ENCODE measurements at places on chromosomes 3 and 15.

DNA sequence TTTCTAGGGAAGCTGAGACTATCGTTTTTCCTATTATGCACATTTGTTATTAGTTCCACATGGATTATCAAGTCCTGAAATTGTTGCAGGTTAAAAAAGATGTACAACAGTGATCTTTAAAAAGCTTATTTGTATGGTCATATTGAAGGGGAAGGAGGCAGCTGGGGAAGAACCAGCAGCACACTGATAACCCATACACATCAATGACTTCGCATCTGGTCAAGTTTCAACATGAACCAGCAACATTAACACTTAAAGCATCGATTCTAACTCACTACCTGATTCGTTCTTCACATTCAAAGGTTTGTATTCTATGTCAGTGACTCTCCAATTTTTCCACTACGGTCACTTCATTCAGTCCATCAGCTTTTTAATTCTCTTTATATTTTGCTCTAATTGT lies 56.4 kb downstream of the NCEH1 start:
- DNase-seq, result no peak

DNA sequence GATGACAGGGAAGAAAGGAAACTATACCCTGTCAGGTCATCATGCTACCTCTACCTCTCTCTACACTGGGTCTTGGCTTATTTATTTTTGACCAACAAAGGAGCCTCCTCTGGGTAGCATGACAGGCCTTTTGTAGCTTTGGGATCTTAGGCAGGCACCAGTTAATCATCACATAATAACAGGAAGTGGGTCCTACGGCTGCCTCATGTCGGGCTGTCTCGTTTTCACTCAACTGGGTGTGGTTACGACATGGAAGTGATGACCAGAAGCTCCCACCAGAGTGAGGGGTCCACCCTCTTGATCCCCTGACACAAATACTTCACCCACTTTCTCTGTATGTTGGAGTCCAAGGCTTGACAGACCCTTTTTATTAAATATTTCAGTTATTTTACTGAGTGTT lies 105.3 kb downstream of the CD47 start:
- DNase-seq, result no peak

DNA sequence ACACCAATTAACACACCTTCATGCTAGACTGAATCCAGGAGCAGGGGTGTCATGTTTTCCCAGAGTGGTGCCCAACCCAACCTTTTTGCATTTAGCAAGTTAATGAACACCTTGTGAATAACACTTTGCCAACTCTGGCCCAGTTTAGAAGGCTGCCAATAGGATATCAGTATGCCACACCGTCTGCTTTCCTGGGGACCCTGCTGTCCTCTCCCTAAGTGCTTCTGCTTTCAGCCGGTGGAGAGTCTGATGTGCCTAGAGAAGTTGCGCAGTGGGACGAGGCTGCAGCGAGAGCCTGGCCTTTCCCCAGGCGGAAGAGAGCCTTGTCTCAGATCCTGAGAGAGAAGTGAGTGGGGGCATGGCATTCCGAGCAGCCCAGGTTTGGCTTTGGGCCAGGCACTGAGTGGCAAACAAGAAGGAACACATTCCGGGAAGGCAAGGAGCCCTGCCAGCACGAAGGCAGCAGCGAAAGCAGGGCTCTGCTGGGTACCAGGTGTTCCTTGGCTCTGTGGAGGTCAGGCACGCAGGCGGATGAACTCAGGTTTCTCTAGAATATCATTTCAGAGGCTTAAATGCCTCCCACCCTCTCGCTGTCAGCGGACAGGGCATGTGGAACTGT lies 36.9 kb downstream of the SENP8 start:
- peak; percentile 63 for DNase-seq

DNA sequence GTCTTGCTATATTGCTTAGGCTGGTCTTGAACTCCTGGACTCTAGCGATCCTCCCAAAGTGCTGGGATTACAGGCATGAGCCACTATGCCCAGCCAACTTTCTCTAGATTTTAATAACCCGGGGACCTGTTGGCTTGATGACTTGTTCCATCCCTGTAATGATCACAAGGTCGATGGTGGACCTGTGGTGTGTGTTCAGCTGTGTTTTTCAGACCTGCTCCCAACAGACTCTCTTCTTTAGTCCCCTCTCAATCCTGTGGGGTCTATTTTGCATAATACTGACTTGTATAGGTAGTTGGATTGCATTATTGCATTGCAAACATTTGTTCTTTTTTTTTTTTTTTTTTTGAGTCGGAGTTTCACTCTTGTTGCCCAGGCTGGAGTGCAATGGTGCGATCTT lies 1.9 kb downstream of the MAP2K1 start:
- no peak for DNase-seq

GRCh38 chr3:23128655-23129054 lies 74.5 kb upstream of the UBE2E2 start:
- DNase-seq, result no peak

- DNase-seq, result no peak
These were observed 36.9 kb upstream of the GOLGB1 start for GRCh38 chr3:121786485-121786884.

DNA sequence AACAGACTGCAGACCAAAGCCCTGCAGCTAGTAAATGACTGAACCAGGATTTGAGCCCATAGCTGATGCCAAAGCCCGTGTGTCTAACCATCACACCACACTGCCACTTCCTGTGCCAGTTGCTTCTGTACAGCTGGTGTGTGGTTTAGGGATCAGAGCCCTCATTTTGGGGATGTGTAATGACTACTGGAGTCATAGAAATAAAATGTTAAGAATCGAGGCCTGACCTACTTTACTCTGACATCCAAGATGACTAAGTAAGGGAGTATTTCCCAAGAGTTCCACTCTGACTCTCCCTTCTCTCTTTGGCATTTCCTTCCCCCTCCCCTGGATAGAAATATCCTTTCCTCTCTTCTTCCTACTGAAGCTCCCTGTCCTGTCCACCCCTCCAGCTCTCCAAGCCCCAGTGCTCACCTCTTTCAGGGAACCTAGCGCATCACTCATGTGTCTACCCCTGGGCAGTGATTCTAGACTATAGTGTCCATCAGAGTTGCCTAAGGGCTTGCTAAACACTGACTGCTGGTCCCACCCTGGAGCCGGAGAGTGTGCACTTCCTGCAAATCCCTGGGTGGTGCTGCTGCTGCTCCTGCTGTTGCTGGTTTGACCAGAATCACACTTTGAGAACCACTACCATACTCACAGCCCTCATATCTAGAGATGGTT lies 53.8 kb downstream of the MGLL start:
- no peak for DNase-seq

GRCh38 chr3:114285648-114286230 lies 8.1 kb upstream of the TIGIT start:
- no peak for DNase-seq

- DNase-seq, result no peak
These were observed 34.1 kb downstream of the TM2D3 start for GRCh38 chr15:101618076-101618475.

- peak; percentile 73 for DNase-seq
These were observed at the start of gene TXNRD3 for GRCh38 chr3:126654571-126655383. Gene TXNRD3, minus strand, starts transcription at chr3:126655124.

DNA sequence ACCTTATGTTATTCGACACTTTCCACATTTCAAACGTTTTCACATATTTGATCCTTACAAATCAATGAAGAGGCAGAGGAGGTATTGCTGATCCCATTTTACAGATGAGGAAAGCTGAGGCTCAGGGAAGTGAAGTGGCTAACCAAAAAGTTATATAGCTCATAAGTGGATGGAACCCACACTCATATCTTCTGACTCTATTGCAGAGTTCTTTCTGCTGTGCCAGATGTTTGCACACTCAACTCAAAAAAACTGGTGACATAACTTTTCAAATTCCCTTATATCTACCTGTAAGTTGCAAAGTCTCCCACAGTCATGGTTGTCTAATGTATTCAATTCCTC lies 84.0 kb upstream of the SETMAR start:
- no peak for DNase-seq

GRCh38 chr3:10700821-10701220 lies 115.2 kb upstream of the SLC6A11 start:
- DNase-seq, result no peak

DNA sequence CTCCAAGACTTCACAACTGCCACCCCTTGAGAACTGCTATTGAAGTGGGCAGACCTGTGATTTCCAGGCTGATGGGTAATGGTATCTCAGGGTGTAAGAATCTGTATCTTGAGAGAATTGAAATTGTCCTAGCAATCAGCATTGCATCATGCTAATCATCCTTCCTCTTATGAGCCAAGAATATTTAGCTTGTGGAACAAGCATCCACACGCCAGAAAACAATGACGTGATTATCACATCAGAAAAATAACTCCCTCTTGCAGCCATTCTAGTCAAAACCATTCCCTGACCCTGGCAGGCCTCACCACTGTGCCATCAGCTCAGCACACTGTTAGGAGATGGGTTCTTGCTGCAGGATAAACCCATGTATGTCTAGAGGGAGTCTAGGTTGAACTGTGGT lies 6.7 kb downstream of the BCL2L10 start:
- DNase-seq, result no peak

DNA sequence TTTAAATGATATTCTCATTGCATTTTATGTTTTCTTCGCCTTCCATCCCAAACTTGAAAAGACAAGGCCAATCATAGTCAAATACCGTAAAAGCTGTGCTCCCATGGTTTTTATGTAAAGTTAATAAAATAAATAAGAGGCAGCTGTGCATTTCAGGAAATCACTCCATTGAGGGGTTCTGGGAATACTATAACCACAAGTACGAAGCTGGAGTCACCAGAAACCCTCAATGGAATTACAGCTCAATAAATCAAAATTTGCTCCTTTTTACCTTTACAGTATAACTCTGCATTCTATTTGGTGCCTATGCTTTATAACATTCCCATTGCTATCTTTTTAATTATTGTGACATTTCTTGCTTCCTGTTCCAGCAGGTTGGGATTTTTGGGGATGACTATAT lies 77.2 kb downstream of the C3orf38 start:
- DNase-seq, result no peak

DNA sequence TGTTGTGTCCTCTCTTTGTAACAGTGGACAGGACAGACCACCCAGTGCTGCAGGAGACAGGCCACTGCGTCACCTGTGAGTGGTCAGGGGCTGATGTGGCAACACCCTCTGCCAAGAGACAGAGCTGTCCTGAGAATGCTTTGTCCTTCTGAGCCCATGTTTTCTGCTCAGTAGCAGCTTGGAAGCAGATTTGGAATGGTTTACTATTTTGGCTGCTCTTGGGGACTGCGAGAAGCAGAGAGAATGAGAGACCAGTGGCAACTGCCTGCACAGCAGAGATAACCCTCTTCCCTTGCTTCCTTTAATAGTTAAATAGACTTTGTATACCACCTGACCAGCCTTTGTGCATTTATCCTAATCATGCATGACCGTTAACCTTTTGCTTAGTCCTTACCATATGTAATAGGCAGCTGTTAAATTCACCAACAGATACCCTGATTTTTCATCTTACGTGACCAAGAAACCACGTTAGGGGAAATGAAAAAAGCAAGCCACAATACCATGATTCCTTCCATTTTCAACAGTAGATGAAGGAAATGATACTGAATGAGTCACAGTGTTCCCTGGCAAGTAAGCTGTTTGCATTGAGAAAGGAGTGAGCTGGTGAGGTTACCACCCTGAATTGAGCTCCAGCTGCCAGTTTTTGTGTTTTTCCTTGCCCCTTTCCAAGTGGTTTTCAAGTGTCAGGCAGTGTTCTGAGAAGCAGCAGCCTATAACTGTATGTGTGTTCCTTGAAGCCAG lies 35.5 kb downstream of the B3GALNT1 start:
- peak; percentile 26 for DNase-seq

DNA sequence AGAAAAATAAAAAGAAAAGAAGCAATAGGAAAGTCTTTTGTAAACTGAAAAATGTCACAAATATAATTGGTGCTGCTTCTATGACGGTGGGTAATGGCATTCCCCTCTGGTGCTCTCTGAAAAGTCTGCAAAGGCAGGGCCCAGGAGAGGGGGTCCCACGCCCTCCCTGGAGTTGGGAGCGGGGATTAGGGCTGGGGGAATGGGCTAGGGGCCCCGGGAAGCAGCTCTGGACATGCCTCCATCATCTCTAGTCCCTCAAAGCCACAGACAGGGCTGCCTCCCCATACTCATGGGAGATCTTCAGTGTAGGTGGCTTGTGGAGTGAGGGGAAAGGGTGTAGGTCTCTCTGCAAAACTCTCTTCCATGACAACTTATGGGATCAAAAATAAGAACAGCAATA lies 7.8 kb upstream of the RHCG start:
- no peak for DNase-seq

DNA sequence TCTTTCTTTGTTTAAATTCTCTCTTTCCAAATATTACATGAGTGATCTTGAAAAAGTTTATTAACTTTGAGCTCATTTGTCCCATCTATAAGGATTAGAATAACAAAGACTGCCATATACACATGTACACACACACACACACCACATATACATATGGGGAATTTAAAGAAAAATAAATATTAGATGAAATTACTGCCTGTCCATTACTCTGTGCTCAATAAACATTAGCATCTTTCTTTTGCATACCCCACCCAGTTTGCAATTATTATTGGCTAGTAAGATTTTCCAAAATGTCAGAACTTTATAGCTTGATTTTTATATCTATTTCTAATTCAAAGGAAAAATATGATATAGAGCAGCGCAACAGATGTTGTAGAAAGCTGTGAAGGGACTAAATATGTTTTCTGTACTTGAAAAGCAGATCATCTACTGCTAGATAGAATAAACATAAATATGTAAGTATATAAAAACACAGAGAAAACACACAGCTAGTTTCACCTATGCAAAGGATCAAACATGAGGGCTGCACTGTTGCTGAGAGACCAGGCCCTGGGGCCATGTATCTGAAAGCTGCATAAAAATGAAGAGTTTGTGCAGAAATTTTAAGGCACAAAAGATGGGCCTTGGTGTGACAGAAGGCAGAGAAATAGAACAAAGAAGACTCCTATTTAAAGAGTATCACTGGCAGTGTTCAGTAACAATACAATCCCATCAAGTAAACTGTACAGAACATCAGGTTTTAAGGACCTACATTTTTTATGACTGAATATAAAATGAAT lies 114.2 kb upstream of the NECTIN3 start:
- no peak for DNase-seq

DNA sequence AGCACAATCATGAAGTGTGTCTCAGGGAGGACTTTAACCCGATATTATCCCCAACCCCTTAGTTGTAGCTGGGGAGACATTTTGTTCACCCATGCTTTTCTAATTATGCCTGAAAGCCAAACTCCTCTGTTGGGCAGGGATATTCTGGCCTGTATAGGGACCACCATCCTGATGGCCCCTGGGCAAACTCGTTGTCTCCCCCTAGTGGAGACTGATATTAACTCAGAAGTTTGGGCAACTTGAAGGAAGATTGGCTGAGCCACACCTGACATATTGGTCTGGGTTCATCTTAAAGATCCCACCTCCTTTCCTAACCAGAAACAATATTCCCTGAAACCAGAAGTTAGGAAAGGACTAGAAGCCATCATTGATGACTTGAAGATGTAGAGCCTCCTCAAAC lies 42.3 kb downstream of the TM4SF18 start:
- DNase-seq, result no peak

GRCh38 chr15:67331676-67332075 lies 77.1 kb downstream of the IQCH start:
- DNase-seq, result no peak

GRCh38 chr3:53989451-53989850 lies 97.8 kb upstream of the SELENOK start:
- no peak for DNase-seq

- no peak for DNase-seq
These were observed 106.8 kb downstream of the TNIK start for GRCh38 chr3:171353423-171353822.
